Caco-2 (cell line): ENCODE measurements at places on chromosomes 1 and 21.

- peak; percentile 71 for DNase-seq
Measured at GRCh38 chr21:29195981-29196669, 65.7 kb downstream of the MAP3K7CL start.

- DNase-seq, result no peak
Measured at GRCh38 chr1:196609370-196609737, 1.1 kb upstream of the KCNT2 start.

- no peak for DNase-seq
Measured at GRCh38 chr1:78126506-78126905, 80.7 kb downstream of the GIPC2 start.

DNA sequence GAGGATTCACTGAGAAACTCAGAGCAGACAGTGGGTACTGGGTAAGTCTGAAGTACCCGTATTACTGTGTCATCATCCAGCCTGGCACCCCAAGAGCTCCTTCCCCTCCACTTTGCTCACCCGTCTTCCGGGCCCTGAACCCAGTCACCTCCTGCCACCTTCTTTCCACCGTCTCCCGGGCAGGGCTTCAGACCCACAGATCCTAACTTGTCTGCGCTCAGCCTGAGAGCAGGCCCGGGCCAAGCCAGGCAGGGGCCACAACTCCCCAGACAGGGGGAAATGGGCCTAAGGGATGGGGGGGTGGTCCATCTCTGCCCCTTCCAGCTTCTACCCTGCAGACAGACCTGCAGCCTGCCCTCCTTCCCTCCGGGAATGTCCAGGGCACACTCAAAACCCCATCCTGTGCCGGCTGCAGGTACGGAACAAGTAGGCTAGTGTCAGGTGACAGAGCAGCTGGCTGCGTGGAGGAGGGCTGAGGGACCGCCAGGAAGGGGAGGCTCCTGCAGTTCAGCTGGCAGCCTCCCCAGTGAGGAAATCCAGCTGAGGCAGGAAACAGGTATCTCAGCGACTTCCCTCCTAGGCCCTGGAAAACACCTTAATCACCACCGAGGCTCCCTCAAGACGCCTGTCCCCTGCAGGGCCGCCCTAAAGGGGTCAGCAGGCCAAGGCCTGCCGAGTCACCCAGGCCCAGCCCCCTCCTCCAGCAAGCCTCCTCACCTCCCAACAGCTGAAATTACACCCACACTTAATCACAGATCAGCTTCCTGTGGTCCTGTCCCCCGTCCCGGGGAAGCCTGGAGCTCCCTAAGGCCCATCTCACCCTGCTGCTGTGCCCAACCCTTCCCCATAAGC, 3.5 kb downstream of the HSPG2 start:
- DNase-seq, result no peak

DNA sequence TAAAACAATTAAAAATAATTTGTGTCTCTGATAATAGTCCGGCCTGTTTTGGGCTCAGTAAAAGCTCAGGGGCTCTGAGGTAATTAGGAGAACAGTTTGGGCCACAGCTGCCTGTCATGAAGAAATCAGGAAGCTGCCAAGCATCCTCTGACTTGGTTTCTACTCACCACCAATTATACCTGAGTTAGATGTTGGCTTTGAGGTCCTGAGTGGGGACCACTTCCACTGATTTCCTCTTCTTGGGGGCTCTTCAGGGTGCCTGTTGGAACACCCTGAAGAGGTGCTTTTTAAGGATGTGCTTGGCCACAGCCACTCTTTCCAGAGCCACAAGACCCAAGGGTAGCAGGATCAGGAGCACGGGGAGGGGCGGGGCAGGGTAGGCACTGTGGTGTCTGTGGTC, 10.9 kb downstream of the SLC6A17 start:
- DNase-seq, result no peak

DNA sequence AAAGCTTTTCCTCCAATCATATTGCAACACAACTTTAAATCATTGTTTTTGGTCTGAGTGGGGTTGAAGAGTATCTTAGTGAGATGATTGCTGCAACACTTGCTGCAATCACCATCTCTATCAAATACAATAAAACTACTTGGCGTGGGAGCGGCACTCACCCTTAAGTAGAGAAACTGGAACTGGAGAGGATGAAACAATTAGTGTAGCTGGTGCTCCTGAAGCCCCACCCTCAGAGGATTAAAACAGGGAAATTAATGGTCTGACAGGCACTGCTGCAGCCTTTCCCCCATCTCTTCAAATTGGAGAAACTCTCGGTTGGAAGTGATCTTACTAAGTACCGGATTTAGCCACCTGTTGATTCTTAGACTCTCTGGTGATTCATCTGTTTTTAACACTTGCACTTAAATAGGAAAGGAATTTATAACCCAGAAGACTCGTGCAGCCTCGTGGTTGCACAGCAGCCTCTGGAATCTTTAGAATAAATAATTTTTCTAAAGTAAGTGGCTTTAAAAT, 80.5 kb upstream of the KIF26B start:
- no peak for DNase-seq

- DNase-seq, result no peak
Measured at GRCh38 chr1:172723251-172723650, 64.3 kb downstream of the FASLG start.
